ENCODE measurements at places on chromosomes 13 and 19. TPM values are rescaled to one million over a fixed set of nuclear protein-coding genes. Genes with fewer than 3 reads are reported as not detected.

GRCh38 chr19:47769534-47769933 is 9.0 kb upstream of the SELENOW start:
- no peak for DNase-seq

GRCh38 chr19:45419396-45419795 is 4.3 kb downstream of the ERCC1 start:
- DNase-seq = no peak

CXCL17 gene
- 2.9 TPM for total RNA-seq

SIPA1L3 gene
- 29.8 TPM for total RNA-seq

PCDH8 gene
- not detected for total RNA-seq

- no peak for DNase-seq
These were observed 15.0 kb downstream of the NUFIP1 start for GRCh38 chr13:44974056-44974793.

IL11 gene
- 1.3 TPM for total RNA-seq

GRCh38 chr13:106377931-106378662 is 157.4 kb downstream of the EFNB2 start:
- no peak for DNase-seq

- DNase-seq = no peak
These were observed 8.1 kb upstream of the CCNP start for GRCh38 chr19:40234429-40235237.

DNA sequence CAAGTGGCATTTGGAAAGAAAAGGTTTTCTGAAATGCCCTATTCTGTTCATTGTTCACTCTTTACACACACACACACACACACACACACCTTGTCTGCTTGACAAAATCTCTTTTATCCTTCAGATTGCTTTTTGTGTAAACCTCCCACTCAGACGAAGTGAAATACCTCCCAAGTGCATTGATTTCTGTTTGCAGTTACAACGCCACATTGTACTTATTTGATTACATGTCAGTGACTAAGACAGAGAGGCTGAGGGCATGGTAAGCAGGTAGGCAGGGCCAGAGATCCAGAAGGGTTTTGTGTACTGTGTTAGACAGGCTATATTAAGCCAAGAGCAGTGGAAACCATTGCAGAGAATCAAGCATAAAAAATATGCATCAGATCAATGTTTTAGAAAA is 561.8 kb downstream of the GPC6 start:
- no peak for DNase-seq

GRCh38 chr13:38340624-38341023 is 9.0 kb upstream of the UFM1 start:
- no peak for DNase-seq

DNA sequence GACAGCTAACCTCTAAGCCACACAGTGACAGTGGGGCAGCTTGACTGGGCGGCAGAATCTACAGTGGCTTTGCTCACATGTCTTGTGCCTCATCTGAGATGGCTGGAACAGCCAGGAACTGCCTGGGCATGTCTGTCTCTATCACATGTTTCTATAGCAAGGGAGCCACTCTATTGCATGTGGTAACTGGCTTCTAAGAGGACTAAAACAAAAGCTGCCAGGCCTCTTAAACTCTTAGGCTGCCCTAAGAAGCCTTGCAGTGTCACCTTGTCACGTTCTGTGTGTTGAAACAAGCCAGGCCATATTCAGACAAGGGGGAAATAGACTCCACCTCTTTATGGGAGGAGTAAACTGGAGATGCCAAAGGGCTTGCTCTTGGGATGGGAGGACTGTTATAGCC is 122.9 kb upstream of the MAB21L1 start:
- no peak for DNase-seq

FBL gene
- 217 TPM for total RNA-seq

KLK10 gene
- total RNA-seq = 13.9 TPM

- no peak for DNase-seq
These were observed 49.8 kb downstream of the BICRA start for GRCh38 chr19:47658431-47659348.

GRCh38 chr13:52936806-52937205 is 88.4 kb upstream of the PCDH8 start:
- DNase-seq = no peak

KIR2DL1 gene
- total RNA-seq = not detected

GRCh38 chr13:22102271-22102670 is 431.4 kb downstream of the FGF9 start:
- no peak for DNase-seq

- DNase-seq = no peak
These were observed 64.3 kb downstream of the RASL11A start for GRCh38 chr13:27334774-27335435.

CCDC169 gene
- total RNA-seq = 1.1 TPM

ZNF433 gene
- total RNA-seq = 8.8 TPM

- no peak for DNase-seq
These were observed 26.0 kb downstream of the MED4 start for GRCh38 chr13:48068952-48069351.

- peak; percentile 75 for DNase-seq
These were observed 475.8 kb downstream of the FOXO1 start for GRCh38 chr13:40190641-40191100.

GRCh38 chr13:22665506-22665905 is 515.3 kb upstream of the SGCG start:
- no peak for DNase-seq

GRCh38 chr13:30898678-30899241 is 7.3 kb upstream of the MEDAG start:
- no peak for DNase-seq

DNA sequence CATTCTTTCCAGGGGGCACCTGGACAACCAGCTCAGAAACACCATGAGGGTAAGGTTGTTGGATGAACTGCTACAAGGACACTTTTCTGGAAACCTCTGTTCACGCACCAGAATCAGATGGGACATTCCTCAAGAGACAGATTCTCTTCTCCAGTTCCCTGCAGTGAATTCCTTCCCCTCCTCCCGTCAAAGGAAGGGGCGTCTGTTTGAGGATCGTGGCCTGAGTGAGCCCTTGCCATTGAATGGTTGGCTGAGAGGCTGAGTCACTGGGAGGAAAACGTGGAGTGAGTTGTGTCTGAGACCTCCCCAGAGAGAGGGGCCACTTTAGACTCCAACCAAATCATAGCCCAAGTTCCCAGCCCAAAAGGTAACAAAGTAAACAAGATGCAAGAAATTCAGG is 79.4 kb upstream of the ZNF507 start:
- DNase-seq = no peak

DNA sequence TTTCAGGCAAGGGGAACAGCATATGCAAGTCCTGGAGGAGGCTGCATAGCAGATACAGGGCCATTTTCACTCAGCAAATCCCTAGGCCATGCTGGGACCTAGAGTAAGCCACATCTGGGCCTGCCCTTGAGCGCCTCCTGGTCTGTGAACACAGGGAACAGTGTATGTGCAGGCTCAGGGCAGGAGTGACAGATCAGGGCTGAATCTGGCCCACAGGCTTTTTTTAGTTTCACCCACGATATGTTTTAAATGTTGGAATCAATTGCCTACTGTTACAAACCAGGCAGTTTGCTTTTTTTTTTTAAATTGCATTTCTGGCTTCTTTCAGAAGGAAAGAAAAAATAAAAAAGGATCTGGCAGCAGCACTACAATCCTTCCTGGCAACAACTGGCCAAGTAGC is 1.5 kb upstream of the TMEM145 start:
- DNase-seq = no peak

DNA sequence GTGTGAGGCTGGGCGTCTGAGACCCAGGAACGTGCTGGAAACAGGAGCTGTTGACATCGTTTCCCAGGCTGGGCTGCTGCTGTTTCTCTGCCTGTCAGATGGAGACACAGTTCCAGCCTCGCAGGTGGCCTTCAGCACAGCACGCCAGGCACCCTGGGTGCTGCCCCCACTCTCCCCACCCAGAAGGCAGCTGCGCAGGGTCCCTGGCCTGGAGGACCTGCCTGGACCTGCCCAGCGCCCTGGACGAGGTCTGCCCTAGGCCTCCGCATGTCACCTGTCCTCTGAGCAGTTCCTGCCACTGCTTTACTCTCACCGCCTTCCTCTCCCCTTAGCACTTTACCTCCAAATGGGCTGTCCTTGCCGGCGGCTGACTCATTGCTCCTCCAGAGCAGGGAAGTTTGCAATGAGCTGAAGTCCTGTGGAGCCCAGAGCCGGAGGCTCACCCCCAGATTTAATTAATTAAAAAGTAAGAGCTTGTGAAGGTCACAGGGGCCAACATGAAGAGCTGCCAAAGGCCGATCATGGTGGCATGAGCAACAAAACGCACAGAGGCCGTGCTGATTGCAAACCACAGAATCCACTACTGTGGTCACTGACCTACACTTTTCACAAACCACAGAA is 32.2 kb downstream of the C13orf46 start:
- DNase-seq = no peak

DNA sequence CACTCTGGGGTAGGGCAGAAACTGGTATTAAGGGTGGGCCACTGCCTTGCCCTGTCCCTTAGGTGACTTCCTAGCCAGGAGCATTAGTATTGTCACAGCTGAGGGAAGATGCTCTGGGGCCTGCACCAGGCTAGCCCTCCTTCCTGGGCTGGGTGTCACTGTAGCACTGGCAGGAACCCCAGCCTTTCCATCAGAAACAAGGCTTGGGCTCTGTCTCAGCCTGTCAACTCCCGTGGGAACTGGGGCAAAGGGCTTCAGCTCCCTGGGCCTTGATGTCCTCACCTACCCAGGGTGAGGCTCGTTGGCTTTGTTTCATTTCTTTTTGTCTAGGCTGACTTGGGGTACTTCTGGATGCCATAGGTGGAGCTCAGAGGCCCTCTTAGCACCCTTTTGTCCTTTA is 18.0 kb downstream of the PAF1 start:
- DNase-seq = no peak

- no peak for DNase-seq
These were observed 215.1 kb upstream of the SPRY2 start for GRCh38 chr13:80555796-80556678.

DNA sequence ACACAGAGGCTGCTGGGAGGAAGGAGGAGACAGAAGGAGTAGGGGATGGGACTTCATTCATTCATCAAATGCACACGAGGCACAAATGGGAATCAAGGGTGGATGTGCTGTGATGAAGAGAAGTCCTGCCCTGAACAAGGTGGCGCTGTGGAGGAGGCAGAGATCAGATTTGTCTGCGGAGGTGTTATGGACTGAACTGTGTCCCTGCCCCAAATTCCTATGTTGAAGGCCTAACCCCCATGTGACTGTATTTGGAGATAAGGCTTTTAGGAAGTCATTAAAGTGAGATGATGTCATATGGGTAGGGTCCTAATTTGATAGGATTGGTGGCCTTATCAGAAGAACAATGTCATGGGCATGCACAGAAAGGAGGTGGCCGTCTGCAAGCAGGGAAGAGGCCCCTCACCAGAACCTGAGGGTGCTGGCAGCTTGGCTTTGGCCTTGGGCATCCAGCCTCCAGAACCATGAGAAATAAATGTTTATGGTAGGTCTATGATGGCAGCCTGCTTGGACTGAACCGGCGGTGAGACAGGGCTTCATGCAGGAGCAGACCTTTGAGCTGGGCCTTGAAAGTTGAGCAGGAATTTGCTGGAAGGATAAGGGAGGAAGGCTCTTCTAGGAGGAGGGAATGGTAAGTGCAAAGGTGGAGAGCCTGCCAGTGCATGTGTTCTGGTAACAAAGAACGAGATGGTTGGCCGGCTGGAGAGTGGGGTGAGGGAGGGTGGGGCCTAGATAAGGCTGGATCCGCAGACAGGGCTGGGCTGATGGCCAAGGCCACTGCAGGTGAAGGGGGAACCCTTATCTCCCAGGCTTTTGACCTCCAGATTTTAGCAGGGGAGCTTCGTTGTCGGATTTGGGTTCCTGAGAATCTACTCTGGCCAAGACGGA is 2.7 kb upstream of the CEBPA start:
- DNase-seq = peak; percentile 34

DNA sequence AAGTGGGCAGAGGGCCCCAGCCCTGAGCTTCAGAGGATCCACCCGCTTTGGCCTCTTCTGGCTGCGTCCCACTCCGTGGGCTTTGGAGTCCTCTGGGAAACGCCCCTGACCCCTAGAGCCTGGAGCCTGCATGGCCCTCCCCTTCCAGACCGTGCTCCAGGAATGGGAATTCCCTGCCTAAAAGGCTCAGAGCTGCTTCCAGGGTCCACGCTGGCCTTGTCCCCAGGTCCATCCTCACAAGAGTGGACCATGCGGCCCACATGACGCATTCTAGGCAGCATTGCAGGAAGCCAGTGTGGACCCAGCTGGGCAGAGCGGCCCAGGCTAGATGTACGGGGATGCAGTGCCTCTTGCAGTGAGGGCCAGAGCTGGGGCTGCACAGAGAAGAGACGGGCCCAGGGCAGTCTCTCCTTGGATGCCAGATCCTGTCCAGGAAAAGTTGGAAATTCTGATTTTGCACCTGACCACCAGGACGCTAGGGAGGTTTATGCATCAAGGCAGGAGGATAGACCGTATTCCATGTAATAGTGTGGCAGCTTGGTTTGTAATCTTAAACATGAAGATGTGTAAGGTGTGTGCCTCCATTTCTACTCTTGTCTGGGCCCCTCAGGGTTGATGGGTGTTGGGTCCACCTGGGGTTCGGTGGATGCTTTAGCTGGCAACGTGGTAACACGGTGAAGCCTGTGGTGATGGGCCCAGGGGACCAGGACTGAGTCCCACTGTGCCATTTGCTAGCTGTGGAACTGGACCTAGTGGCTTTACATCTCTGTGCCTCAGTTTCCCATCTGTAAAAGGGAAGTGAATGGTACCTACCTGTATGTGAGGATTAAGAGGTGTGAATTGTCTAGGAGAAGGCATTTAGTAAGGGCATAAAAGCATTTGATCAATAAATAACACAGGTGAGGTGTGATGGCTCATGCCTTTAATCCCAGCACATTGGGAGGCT is 14.8 kb upstream of the FXYD3 start:
- no peak for DNase-seq

GRCh38 chr19:45191375-45191774 is 12.8 kb downstream of the BLOC1S3 start:
- no peak for DNase-seq

GRCh38 chr13:85333506-85334020 is 465.7 kb downstream of the SLITRK6 start:
- DNase-seq = no peak

RGCC gene
- 91.8 TPM for total RNA-seq

KLK14 gene
- total RNA-seq = not detected

PROZ gene
- not detected for total RNA-seq

CYP2A6 gene
- total RNA-seq = 0.64 TPM

SKA3 gene
- 1.3 TPM for total RNA-seq

DNA sequence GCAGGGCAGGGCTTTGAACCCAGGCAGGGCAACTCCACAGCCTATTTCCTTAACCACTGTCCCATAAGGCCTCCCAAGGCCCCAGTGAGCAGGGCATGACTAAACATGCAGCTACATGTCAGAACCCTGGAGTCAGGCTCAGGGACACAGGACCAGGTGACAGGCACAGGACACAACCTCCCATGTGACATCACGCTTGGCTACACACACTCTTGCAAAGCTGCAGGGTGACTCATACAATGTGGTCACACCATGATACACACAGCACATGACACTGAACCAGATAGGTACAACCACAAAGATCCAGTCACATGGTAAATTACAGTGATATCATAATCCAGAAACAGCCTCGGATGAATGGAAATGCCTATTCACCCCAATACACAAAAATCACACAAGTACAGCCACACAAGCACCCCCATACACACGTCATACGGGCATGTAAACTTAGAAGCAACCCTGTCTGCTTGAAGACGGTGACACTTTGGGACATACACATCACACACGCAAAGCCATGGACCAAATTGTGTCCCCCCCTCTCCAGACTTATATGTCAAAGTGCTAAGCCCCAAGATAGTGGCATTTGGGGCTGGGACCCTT is 14.5 kb downstream of the KLK4 start:
- no peak for DNase-seq

Data from breast epithelium (tissue), 4 donors.